GM12891 (cell line): ENCODE measurements at places on chromosomes 2 and 18.

DNA sequence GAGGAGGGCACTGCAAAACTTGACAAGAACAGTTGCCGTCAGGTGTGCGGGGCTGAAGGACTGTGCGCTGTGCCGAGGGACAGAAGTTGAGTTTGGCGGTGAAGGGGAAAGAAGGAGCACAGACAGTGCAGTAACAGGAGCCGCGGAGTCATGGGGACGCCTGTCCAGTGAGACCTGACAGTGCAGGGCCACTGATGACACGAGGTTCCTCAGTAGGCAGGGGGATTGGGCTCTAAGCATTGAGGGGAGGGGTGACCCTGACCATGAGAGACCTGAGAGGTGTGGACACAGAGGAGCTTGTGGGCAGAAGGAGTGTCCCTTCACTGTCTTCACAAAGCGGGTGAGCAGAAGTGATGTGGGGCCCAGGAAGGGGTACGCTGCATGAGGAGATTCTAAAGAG is 104.8 kb downstream of the MTCL1 start:
- DNase-seq = no peak

DNA sequence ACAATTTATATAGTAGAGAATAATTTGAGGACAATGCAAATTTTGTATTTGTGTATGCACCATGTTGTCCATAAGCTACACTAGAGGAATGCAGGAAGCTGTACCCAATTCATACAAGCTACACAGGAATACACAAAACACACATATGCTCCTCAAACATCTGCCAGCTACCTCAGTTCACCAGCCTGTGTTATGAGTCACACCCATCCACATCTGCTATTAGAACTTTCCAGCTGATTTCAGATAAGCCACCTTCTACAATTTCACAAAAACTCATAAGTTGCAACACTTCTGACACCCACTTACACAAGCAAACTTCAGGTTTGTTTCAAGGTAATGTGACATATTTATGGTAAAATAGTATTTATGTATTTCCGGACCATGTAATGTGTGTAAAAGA is 438.9 kb downstream of the SATB2 start:
- DNase-seq = no peak

DNA sequence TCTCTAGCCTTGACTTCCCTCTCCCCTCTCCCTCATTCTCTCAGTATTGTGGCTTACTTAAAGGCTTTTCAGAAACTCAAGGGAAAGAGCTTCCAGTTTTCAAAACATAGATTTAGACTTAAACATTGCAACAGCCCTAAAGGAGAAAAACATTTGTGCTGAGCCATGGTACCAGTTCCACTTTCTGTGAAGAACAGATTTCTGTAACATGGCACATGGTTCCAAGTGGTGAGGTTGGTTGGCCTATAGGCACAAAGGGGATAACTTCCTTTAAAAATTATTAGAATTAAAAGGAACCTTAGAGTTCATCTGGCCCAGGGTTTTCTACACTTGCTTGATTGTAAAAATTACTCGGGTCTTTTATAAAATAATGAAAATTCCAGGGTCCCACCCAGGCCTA is 138.6 kb upstream of the CDCA7 start:
- DNase-seq = no peak

- DNase-seq = no peak
These were observed 289.5 kb downstream of the CDCA7 start for GRCh38 chr2:173644146-173644545.

DNA sequence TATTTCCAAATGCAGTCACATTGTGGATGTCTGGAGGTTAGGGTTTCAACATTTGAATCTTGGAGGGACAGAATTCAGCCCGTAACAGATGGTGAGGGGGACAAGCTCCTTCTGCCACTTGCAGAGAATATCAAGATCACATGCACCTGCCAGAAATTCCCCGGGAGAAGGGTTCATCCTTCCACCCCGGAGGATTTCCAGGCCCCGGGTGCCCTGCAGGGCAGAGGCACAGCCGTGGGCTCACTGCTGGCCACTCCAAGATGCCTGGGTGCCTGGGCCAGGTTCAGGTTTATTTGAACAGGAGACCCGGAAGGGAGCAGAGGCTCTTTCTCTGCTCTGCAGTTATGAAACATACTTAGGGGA is 38.2 kb upstream of the MGAT4A start:
- no peak for DNase-seq

DNA sequence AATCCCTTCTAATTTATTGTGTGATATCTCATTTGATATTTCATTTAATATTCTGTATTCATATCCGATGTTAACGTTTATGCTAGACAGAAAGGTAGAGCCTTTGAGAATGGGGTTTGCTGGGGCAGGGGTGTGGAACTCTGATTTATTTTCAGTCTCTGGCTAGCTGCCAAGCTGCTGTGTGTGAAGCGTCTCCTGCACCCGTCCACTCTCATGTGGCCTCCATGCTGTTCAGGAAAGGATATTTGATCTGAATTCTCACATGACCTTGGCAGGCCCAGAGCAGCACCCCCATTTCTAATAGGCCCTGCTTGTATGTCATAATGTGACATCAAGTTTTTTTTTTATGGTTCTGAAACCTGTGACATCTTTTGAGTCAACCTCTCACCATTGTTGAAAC is 1.6 kb downstream of the IL1R1 start:
- no peak for DNase-seq

DNA sequence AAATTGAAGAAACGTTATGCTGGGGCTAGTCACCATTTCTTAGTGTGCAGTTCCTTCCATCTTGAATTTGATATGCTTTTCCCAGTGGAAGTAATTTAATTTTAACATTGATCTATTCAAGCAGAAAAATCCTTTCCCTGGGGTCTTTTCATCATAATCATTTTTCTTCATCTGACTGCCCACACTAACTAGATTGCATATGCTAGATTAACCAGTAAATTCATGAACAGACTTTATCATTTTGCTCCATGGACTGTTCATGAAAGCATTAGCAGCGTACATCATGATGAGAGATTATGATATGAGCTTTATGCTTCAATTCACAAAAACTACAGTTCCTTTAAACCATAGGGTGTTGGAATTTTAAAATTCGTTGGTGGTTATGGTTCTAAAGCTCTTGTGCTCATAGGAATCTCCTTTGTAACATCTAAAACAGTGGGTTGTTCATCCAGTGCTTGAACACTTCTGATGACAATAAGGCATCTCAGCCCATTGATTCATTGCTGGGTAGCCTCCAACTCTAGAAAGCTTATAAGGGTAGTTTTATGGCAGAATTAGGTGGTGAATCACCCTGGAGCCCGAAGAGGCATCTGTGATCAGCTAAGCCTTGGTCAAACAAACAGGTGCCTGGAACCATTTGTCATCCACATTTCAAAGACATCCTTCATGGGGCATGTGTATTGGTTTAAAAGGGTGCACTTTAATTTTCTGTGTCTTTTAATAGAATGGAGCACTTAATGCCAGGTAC is 77.2 kb upstream of the NDUFV2 start:
- DNase-seq = no peak

- DNase-seq = no peak
These were observed 435.0 kb upstream of the SPRED2 start for GRCh38 chr2:65867446-65867845.

GRCh38 chr2:158693476-158693875 is 101.6 kb upstream of the DAPL1 start:
- DNase-seq = no peak

DNA sequence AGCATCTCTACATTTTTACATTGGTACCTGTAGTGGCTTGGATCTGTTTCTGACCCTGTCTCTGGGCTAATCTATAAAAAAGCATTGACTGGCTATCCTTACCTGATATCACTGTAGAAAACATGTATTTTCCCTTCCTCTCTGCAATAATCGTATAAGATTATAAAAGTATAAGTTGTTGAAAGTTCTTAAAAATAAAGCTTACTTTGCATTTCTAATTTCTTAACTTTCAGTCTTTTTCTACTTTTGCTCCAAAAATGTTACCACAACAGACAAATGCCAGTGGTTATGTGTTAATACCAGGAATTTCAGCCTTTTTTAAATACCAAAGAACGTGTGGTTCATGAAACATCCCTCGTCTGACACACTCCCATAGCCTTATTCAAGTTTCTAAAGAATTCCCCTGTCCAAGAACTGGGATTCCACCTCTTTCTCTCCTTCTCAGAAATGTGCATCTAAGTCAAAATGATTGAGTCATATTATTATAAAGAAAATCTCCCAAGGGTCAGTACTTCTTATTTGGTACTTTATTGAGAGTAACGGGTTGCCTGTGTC is 28.5 kb upstream of the ACKR3 start:
- no peak for DNase-seq

DNA sequence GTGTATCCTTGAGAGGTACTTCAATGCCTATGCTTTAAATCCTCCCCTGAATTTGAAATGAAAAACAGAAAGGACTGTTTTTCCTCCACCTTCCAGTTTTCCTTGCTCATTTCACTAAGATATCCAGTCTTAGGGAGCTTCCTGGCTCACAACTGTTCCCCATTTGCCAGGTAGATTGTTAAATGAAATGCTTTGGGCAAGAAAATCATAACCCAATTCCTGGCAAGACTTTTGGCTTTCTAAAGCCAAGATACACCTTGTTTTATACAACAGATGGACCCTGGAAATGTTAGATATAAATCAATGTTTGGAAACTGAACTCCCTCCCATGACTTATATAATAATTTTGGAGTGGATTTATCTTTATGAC is 3.6 kb upstream of the CHMP3 start:
- DNase-seq = no peak

- DNase-seq = no peak
These were observed 671.2 kb downstream of the LRRTM4 start for GRCh38 chr2:76851000-76851399.

DNA sequence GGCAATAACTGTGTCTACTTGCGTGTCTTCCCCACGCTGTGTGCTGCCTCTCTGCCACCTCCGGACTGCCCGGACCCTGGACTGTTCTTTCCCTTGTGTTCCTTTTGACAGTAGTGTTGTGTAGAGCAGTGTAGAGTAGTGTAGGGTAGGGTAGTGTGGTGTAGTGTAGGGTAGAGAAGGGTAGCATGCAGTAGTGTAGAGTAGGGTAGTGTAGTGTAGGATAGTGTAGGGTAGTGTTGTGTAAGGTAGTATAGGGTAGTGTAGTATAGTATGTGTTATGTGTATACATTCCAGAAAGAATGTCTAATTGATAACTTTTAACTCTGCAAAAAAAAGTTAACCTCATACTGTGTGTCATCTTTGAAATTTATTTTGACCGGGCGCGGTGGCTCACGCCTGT is 49.7 kb upstream of the ZNF236 start:
- DNase-seq = no peak

- no peak for DNase-seq
These were observed 6.6 kb downstream of the TRAF3IP1 start for GRCh38 chr2:238326801-238327365.

- DNase-seq = no peak
These were observed 111.8 kb upstream of the SP3 start for GRCh38 chr2:174076975-174077374.

- no peak for DNase-seq
These were observed 3.6 kb upstream of the DOK6 start for GRCh38 chr18:69397096-69397495.

GRCh38 chr2:48356701-48357325 is 173.1 kb upstream of the STON1 start:
- DNase-seq = no peak

DNA sequence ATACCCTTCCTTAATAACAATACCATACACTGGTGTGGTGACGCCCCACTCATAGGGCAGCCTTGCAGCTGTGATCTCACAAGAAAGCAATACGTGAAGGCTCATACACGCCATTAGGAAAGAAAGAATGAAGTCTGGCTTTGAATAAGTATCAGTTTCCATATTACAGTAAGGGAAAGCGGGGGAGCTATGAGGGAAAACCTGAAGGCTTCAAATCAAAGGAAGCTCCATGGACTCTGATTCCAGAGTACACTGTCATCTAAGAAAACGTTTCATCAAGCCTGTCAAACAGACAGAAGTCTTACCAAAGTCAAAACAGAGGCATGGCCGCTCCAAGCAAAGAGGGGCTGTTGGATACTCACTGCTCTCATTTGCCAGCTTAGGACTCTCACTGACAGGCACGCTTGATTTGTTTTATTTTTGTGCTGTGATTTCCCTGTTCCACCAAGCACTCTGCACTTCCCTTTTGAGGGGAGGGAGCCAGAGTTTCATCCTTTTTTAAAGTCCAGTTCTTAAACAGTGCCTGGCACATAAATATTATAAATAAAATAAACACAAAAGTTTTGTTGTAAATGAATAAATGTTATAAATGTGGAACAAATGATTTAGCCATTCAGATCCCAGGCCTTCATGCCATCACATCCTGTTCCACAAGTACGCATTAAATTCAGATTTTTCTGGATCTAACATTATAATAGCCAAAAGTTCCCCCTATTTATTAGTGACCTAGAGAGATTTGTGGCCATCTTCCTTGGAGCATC is 221.2 kb downstream of the PIEZO2 start:
- DNase-seq = no peak

DNA sequence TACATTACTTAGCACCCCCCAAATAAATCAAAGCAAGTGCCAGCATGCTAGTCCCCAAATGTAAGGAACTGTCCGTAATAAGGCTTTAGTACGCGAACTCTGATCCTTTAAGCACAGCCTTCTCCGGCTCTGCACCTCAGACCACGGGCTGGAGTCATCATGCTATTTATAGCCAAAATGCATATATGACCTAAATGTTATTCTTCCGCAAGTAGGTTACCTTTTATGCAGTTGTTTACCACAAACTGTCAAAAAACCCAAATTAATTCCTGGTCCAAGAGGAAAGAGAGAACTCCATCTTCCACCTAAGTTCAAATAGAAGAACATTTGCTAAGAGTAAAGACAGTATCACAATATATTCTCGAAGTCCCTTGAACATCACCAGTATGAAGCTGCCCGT is 42.7 kb downstream of the ZNF516 start:
- DNase-seq = no peak

- DNase-seq = no peak
These were observed 139.6 kb upstream of the RAB12 start for GRCh38 chr18:8469544-8470130.

GRCh38 chr2:64698668-64699444 is 45.1 kb upstream of the SERTAD2 start:
- no peak for DNase-seq

DNA sequence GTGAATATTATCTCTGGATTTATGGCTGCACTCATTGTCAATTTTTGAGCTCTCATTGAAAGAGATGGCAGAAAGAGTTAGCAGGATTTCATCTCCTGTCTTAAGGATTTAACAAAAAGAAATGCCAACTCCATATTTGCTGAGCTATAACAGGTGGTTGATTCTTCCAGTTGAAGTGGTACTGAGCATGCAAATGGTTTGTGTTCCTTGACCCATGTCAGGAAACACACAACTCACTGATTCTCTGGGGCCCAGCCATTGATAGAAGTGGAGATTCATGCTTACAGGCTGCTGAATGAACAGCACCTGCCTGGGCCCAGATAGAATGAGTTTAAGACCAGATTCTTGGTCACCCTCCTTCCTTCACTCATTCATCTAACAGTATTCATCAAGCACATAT is 128.8 kb downstream of the CERS6 start:
- no peak for DNase-seq

GRCh38 chr2:152050915-152051314 is 47.9 kb downstream of the CACNB4 start:
- DNase-seq = no peak

DNA sequence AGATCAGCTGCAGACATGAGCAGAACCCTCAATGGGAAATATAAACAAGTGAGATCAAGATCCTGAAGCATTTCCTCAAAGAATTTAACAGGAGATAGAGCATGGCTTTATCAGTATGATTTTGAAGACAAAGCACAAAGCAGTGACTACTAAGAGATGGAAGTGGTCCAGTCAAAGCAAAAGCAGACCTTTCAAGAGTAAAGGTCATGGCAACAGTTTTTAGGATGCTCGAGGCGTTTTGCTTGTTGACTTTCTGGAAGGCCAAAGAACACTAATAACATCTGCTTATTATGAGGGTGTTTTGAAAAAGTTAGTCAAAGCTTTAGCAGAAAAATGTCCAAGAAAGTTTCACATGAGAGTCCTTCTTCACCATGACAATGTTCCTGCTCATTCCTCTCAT is 128.5 kb downstream of the KCNE4 start:
- no peak for DNase-seq
